ENCODE measurements at places on chromosomes 2 and 18.
A peak's percentile ranks its signal among the peaks of the same experiment; 100 is the strongest.

GRCh38 chr2:226142463-226142862 lies 657.2 kb downstream of the IRS1 start:
- H3K27me3 ChIP-seq = no peaks in the 10 kb centered on the region
- no peaks in the 10 kb centered on the region for H3K36me3 ChIP-seq
- no peak overlapping the region for H3K27ac ChIP-seq

DNA sequence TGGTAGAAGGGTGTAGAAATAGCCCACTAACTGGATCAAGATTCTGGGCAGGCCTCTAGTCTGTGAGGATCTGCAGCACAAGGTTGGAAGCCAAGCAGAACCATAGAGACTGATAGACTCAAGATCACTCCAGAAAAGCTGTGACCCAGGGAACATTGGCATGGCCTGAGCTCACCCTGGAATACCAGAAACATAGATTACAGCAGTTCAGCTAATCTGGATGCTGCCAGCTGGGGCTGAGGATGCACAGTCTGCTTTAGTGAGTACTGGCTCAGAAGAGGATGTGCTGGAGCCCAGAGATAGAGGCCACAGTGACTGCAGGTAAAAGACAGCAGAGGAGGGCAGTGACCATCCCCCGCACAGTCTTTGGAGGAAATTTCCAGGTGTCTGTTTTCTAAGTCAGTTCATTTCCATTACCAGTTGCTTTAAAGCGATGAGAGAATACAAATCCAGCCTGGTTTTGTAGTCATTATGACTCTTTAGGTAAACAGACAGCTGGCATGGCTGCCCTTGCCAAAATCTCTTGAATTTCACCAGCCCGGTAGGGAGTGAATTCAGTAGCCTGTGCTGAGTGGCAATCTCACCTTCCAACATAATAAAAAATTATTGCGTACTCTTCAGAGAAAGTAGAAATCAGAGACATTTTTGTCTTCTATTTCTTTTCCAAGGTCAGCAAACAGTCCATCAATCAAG lies 119.2 kb downstream of the ANTXR1 start:
- DNase-seq = no peak
- H3K4me1 ChIP-seq = no peaks in the 10 kb centered on the region
- no peak overlapping the region for H3K27ac ChIP-seq
- H3K27me3 ChIP-seq = no peaks in the 10 kb centered on the region
- H3K4me3 ChIP-seq = no peak overlapping the region

- H3K36me3 ChIP-seq = no peaks in the 10 kb centered on the region
- no peak overlapping the region for H3K27ac ChIP-seq
- no peaks in the 10 kb centered on the region for H3K27me3 ChIP-seq
- no peaks in the 10 kb centered on the region for H3K4me1 ChIP-seq
- H3K4me3 ChIP-seq = no peak overlapping the region
Measured at GRCh38 chr2:151616760-151617339, 117.4 kb downstream of the NEB start.

- H3K4me1 ChIP-seq = peaks cover 34% of the 10 kb centered on the region
- peaks cover 7% of the 10 kb centered on the region for H3K36me3 ChIP-seq
- H3K27ac ChIP-seq = no peak overlapping the region
Measured at GRCh38 chr2:225030893-225031292, 11.4 kb downstream of the DOCK10 start.

- H3K4me3 ChIP-seq = no peak overlapping the region
- DNase-seq = no peak
- H3K36me3 ChIP-seq = no peaks in the 10 kb centered on the region
Measured at GRCh38 chr18:53784253-53784652, 440.2 kb downstream of the MBD2 start.

- H3K27me3 ChIP-seq = peaks cover 2% of the 10 kb centered on the region
- H3K4me3 ChIP-seq = no peak overlapping the region
Measured at GRCh38 chr18:34660572-34660971, 49.5 kb upstream of the DTNA start.

- H3K27me3 ChIP-seq = no peaks in the 10 kb centered on the region
- H3K36me3 ChIP-seq = peaks cover 10% of the 10 kb centered on the region
- peaks cover 19% of the 10 kb centered on the region for H3K4me1 ChIP-seq
- no peak overlapping the region for H3K4me3 ChIP-seq
Measured at GRCh38 chr18:63177259-63177658, 142.3 kb downstream of the BCL2 start.

DNA sequence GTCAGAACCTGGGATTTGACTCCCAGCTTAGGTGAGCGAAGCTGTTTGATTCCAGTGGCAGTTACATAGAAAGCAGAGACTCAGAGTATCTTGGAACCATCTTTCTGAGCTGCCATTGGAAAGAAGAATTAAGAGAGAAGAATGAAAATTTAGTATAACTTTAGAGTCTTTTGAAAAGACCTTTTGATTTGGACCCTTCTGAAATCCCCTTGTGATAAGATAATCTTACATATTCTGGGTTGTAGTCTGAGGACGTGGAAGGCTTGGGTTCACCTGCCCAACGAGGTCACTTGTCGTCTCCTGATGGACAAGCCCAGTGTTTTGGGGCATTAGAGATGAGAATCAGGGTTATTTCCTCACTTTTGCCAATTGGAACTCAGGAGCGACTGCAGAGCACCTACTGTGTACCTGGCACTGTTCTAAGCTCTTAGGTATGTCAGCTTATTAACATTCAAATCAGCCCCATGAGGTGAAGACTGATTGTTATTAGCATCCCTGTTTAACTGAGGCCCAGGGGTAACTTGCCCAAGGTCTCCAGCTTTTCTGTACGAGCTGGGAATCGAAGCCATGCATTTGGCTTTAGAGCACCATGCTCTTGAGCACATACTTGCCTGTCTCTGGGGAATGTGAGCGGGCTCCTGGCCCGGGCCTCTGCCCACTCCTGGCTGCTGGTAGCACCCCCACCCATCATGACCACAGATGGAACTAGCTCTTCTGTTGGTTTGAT lies 2.9 kb downstream of the HK2 start:
- H3K27ac ChIP-seq = no peak overlapping the region
- H3K4me1 ChIP-seq = peaks cover 69% of the 10 kb centered on the region
- no peaks in the 10 kb centered on the region for H3K27me3 ChIP-seq
- peaks cover 37% of the 10 kb centered on the region for H3K36me3 ChIP-seq
- H3K4me3 ChIP-seq = peak overlapping the region; percentile 97

DNA sequence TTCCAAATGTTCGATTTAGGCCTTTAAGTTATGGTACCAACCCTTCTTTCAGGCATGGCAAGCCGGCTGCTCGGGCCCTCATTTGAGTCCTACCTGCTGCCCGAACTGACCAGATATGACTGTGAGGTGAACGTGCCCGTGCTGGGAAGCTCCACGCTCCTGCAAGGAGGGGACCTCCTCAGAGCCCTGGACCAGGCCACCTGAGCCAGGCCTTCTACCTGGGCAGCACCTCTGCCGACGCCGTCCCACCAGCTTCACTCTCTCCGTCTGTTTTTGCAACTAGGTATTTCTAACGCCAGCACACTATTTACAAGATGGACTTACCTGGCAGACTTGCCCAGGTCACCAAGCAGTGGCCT lies 87.2 kb downstream of the EPAS1 start:
- no peak for DNase-seq
- H3K4me1 ChIP-seq = no peaks in the 10 kb centered on the region
- no peak overlapping the region for H3K4me3 ChIP-seq

DNA sequence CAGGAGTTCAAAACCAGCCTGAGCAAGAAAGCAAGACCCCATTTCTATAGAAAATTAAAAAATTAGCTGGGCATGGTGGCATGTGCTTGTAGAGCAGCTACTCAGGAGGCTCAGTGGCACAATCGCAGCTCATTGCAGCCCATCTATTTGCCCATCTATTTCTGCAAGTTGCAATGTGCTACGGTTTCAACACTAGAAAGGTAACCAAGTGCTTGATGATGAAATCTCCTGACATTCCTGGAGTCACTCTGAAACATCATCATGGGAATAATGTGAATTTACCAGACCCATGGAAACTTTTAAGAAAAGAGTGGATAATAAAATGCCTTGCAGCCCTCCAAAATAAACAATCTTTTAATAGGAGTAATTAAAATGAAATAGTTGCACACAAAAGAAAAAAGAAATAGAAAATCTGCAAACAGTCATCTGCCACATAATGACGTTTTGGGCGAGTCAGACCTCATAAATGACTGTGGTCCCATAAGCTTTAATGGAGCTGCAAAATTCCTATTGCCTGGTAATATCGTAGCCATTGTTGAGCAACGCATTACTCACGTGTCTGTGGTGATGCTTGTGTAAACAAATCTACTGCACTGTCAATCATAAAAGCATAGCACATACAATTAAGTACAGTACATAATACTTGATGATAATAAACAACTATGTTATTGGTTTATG lies 46.6 kb upstream of the AMMECR1L start:
- H3K4me3 ChIP-seq = no peak overlapping the region
- H3K27me3 ChIP-seq = no peaks in the 10 kb centered on the region
- H3K4me1 ChIP-seq = no peaks in the 10 kb centered on the region
- DNase-seq = no peak
- H3K27ac ChIP-seq = no peak overlapping the region
- H3K36me3 ChIP-seq = no peaks in the 10 kb centered on the region

GRCh38 chr2:210553373-210553772 lies 3.0 kb upstream of the CPS1 start:
- DNase-seq = no peak
- H3K4me1 ChIP-seq = no peaks in the 10 kb centered on the region
- H3K27ac ChIP-seq = no peak overlapping the region
- no peaks in the 10 kb centered on the region for H3K27me3 ChIP-seq

- no peaks in the 10 kb centered on the region for H3K4me1 ChIP-seq
- H3K27me3 ChIP-seq = no peaks in the 10 kb centered on the region
- H3K27ac ChIP-seq = no peak overlapping the region
- no peak overlapping the region for H3K4me3 ChIP-seq
Measured at GRCh38 chr2:237310515-237311114, 103.3 kb downstream of the COL6A3 start.

- H3K27me3 ChIP-seq = peaks cover 15% of the 10 kb centered on the region
- no peaks in the 10 kb centered on the region for H3K4me1 ChIP-seq
- H3K27ac ChIP-seq = no peak overlapping the region
Measured at GRCh38 chr2:200297989-200298388, 8.5 kb upstream of the SPATS2L start.

DNA sequence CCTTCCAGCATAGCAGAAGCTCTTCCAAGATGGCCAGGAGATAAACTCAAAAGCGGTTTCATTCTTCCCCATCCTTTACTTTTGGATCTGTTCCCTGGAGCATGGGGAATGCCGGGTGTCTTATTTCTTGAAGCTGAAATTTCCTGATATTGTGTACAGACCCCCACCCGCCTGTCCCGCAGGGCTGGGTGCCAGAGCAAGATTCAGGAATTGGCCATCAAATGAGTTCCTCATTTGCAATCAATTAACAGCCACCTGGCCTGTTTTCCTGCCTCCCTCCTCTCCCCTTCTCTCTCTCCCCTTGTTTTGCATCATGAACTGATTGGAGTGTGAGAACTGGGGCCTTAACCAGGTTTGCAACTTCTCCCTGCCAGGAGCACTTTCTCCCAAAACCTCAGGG lies 202.1 kb downstream of the SH3RF3 start:
- H3K4me3 ChIP-seq = no peak overlapping the region
- no peak for DNase-seq
- H3K4me1 ChIP-seq = peaks cover 51% of the 10 kb centered on the region
- H3K27me3 ChIP-seq = no peaks in the 10 kb centered on the region
- H3K27ac ChIP-seq = peak overlapping the region; percentile 96

- no peaks in the 10 kb centered on the region for H3K36me3 ChIP-seq
- H3K4me1 ChIP-seq = no peaks in the 10 kb centered on the region
- no peak overlapping the region for H3K27ac ChIP-seq
- no peak for DNase-seq
- no peak overlapping the region for H3K4me3 ChIP-seq
Measured at GRCh38 chr2:177084607-177085006, 128.0 kb upstream of the HNRNPA3 start.

- H3K36me3 ChIP-seq = no peaks in the 10 kb centered on the region
- peak; percentile 56 for DNase-seq
- H3K27me3 ChIP-seq = peaks cover 2% of the 10 kb centered on the region
- no peak overlapping the region for H3K4me3 ChIP-seq
- H3K27ac ChIP-seq = no peak overlapping the region
- H3K4me1 ChIP-seq = no peaks in the 10 kb centered on the region
Measured at GRCh38 chr2:217993817-217994463, 8.9 kb downstream of the TNS1 start.

- no peak overlapping the region for H3K4me3 ChIP-seq
- H3K27me3 ChIP-seq = no peaks in the 10 kb centered on the region
- H3K36me3 ChIP-seq = peaks cover 77% of the 10 kb centered on the region
- H3K4me1 ChIP-seq = peaks cover 41% of the 10 kb centered on the region
Measured at GRCh38 chr2:27378096-27378808, 2.3 kb downstream of the ZNF513 start.

DNA sequence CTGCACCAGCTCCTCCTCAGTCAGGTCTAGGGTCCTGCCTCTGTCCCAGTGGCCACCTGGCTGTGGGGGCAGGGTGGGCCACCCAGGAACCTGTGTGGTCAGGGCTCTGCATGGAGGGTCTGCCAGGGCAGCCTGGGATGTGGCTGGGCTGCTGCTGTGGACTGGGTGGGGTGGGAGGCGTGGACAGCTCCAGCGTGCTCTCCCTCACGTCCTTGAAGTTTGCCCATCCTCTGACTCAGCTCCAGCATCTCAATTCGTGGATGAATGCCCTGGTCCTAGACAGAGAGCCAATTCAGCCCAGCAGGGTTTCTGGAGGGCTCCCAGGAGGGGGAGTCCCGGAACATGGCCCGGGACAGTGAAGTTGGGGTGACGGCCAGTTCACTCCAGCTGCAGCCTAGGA lies 64.3 kb upstream of the EPAS1 start:
- no peaks in the 10 kb centered on the region for H3K27me3 ChIP-seq
- no peaks in the 10 kb centered on the region for H3K36me3 ChIP-seq
- no peak for DNase-seq
- H3K27ac ChIP-seq = no peak overlapping the region
- H3K4me1 ChIP-seq = peaks cover 24% of the 10 kb centered on the region

DNA sequence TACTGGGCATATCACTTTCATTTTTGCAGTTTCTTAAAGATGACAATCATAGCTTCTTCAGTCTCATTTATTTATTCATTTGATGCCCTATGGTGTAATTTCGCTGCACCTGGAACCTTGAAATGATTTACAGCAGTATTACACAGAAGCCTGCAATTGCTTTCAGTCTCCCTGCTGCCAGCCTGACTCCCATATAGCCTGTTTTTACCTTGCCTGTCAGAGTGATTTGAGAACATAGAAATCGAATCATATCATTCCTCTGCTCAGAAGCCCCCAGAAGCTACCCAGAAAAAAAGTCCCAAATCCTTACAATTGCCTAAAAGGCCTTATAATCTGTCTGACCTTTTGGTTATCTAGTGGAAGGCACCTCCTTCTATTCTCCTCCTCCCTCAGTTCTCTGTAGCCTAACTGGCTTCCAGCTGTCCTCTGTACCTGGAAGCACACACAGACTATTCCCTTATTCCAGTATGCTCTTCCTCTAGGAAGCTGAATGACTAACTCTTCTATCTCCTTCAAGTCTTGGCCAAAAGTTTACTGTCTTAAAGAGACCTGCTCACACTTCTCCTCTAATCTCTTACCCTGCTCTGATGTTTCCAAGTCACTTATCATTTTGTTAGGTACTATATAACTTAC lies 12.6 kb downstream of the SCN3A start:
- H3K27me3 ChIP-seq = no peaks in the 10 kb centered on the region
- no peaks in the 10 kb centered on the region for H3K36me3 ChIP-seq
- H3K27ac ChIP-seq = no peak overlapping the region

- no peaks in the 10 kb centered on the region for H3K4me1 ChIP-seq
- no peaks in the 10 kb centered on the region for H3K27me3 ChIP-seq
- no peak overlapping the region for H3K27ac ChIP-seq
- no peak overlapping the region for H3K4me3 ChIP-seq
Measured at GRCh38 chr2:171834286-171834685, 59.8 kb downstream of the SLC25A12 start.

- no peak for DNase-seq
- no peak overlapping the region for H3K4me3 ChIP-seq
- no peaks in the 10 kb centered on the region for H3K36me3 ChIP-seq
- no peaks in the 10 kb centered on the region for H3K4me1 ChIP-seq
- no peak overlapping the region for H3K27ac ChIP-seq
- no peaks in the 10 kb centered on the region for H3K27me3 ChIP-seq
Measured at GRCh38 chr2:152067823-152068222, 31.0 kb downstream of the CACNB4 start.

Data from DND-41 (cell line).